ENCODE measurements at places on chromosomes 11 and 22. TPM values are rescaled to one million over a fixed set of nuclear protein-coding genes. Genes with fewer than 3 reads are reported as not detected.

- no peak for DNase-seq
Measured at GRCh38 chr22:20864186-20864908, 5.5 kb downstream of the SNAP29 start.

Gene DEUP1
- not detected for total RNA-seq

GRCh38 chr11:84322211-84322610 lies 1036.0 kb upstream of the CCDC90B start:
- DNase-seq, result no peak

Gene APLNR
- 12.7 TPM for total RNA-seq

DNA sequence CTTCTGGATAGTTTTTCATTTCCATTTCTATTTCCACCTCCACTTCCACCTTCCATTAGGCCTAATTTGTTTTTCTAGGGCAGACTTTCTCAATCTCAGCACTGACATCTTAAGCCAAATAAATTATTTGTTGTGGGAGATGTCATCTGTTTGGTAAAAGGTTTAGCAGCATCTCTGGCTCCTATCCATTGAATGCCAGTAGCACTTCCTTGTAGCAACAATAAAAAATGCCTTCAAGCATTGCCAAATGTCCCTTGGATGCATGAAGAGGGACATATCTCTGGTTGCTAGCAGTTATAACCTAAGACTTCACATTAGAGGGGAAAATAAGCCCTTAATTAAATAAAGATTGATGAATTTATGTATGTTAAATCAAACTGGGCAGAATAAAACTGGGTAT lies 1.9 kb downstream of the OR52A5 start:
- no peak for DNase-seq

DNA sequence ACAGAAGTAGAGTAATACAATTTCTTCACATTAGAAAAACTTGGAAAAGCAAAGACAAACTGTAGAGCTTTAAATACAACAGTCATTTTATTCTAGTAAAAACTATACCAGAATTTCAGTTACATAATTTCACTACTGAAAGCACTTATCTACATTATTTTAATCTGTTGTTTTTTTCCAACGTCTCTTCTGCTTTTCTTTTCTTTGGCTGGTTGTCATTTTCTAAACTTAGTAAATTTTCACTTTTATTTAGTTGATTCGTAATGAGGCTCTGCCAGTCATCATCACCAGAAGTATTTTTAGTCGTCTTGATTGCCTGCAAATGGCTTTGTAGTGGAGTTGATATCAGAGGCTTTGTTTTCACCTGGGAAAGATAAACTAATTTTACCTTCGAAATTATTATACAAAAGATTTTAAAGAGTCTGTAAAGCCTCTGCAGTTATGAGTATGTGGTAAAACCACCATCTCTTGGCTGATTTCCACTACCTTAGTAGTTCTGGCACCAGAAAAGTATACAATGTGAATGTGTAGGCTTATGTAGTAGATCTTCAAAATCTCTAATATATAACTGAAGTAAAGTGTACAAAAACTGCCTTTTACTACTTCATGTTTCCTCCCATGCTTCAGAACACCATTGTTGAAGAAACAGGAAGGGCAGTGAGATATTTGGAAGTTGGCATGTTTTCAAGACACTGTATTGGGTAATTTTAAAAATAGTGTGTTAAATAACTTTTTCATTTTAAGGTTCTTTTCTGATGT lies 19.2 kb downstream of the EIF3M start:
- no peak for DNase-seq

- DNase-seq, result no peak
Measured at GRCh38 chr11:72751116-72752087, 806 bp downstream of the ARAP1 start.

Gene TNNI2
- not detected for total RNA-seq

GRCh38 chr11:94528551-94528950 lies 15.2 kb upstream of the FUT4 start:
- no peak for DNase-seq

Gene GSTP1
- total RNA-seq, result 329 TPM

Data from sciatic nerve (tissue), 2 donors.